ENCODE measurements at places on chromosomes 13 and 19. TPM values are rescaled to one million over a fixed set of nuclear protein-coding genes. Genes with fewer than 3 reads are reported as not detected.

The RPS15 gene
- 737 TPM for total RNA-seq

The PSG1 gene
- total RNA-seq, result not detected

The CRYL1 gene
- total RNA-seq, result 32.4 TPM

The EFNA2 gene
- not detected for total RNA-seq

The PCDH8 gene
- total RNA-seq, result not detected

The MARK4 gene
- 17.7 TPM for total RNA-seq

The VSTM2B gene
- not detected for total RNA-seq

The LRRC63 gene
- total RNA-seq, result not detected

The WTIP gene
- total RNA-seq, result 15.7 TPM

Measured in thoracic aorta endothelial cell (primary cell).